ENCODE measurements at places on chromosomes 2 and 18.

DNA sequence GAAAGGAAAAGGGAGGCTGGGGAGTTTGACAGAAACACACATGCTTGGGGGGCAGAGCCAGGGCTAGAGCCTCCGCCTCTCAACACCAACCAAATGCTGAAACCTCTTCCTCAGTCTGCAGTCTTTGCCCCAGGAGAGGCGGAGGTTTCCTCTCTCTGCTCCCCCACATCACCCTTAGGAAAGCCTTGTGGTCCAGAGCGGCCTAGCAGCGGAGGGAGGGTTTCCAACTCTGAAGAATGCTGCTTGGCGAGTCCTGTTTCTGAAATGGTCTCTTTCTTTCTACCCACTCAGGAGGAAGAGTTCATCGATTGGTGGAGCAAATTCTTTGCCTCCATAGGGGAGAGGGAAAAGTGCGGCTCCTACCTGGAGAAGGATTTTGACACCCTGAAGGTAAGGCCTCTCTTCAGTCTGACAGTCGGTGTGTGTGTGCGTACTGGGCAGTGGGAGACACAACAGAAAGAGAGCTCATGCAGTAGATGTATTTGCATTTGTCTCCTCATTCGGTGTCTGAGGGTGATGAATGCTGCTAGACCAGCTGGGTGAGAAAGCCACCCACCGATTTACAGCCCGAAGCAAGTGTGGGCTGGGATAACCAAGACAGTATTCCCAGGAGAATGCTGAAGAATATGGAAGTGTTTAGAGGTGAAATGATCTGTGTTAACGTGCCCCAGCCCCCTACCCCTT lies 190.5 kb downstream of the DYSF start:
- DNase-seq, result no peak

DNA sequence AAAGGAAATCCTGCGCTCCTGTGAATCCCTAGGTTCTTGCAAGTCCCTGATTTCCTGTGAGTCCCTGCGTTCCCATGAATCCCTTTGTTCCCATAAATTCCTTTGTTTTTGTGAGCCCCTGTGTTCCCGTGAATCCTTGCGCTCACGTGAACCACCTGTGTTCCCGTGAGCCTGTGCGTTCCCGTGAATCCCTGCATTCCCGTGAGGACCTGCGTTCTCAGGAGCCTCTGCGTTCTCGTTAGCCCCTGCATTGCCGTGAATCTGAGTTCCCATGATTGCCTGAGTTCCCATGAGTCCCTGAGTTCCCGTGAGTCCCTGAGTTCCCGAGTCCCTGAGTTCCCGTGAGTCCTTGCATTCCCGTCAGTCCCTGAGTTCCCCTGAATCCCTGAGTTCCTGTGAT lies 71.5 kb downstream of the SNTG2 start:
- no peak for DNase-seq

DNA sequence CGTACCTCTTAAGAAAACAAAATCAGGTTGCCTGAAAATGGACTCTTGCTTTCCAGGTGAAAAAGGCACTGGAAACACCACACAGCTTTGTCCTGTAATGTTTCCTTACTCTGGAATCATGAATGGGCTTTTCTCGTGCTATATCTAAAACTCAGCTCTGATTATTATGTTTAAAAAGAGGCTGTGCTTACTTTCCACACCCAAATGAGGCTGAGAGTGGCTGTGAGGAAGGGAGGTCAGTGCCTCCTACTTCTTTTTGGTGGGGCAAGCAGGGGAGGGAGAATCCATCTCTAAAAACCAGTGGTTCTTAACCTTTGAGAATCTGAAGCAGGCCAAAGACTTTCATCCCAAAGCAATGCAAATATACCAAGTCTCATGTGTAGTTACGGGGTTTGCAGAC lies 148.6 kb downstream of the FAM210A start:
- DNase-seq, result no peak

- no peak for DNase-seq
Measured at GRCh38 chr18:60347526-60348045, 25.0 kb downstream of the MC4R start.

Data from stimulated activated CD4-positive, alpha-beta T cell treated with anti-CD3 and anti-CD28 coated beads, Interleukin-4, amount 100 ng/mL, for 24 hours (primary cell).